T-helper 22 cell (primary cell): ENCODE measurements at places on chromosomes 5 and 9.
A peak's percentile ranks its signal among the peaks of the same experiment; 100 is the strongest.

GRCh38 chr5:158676642-158677469 is 422.9 kb downstream of the EBF1 start:
- no peak for DNase-seq

- no peak for DNase-seq
Measured at GRCh38 chr5:4766101-4766500, 374.0 kb upstream of the ADAMTS16 start.

- no peak for DNase-seq
Measured at GRCh38 chr9:129567329-129567728, 53.6 kb downstream of the C9orf50 start.

DNA sequence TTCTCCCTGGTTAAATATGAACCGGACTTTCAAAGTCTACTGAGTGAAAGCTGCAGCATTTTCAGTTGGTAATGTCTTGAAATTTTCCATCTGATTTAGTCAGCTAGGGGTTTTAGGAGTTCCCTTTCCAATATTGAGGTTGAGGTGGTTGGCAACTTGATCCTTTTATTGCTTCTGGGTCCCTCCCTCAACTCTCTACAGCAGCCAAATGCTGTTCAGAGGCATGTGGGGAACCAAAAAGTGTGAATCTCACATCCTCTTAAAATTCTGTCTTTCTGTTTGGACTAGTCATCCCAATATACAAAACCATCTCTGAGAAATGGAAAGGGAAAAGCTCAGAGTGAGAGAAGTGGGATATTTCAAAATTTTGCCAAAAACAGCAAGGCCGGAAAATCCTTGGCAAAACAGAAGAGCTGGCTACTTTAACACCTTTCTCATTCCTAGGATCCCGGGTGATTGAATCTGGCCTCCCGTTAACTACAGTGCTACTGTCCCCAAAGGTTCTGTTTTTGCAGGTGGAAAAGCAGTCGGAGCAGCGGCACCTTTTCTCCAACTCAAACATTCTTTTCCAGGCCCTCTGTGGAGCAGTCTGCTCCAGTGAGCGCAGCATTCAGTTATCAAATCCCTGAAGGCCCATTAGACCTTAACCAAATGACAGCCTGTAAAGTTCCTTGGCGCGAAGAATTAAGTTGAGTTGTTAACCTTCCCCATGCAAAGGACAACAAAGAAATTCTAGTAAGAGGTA is 345.9 kb upstream of the NUDT12 start:
- DNase-seq, result no peak

DNA sequence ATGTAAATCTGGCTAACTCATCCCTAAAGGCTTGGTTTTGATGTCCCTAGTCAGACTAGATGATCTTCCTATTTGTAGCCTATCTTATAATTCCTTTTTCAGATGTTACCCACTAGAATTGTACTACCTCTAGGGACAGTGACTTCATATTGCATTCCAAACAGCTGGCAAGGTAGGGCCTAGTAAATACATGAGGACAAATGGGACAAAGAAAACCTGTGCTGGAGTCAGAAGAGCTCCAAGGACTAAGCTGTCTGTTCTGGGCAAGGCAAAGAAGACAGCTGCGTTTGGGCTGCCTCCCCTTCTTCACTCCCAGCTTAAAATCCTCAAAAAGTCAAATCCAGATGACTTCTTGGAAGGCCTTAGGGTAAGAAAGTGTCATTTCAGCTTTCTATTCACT is 10.0 kb downstream of the DMXL1 start:
- no peak for DNase-seq

DNA sequence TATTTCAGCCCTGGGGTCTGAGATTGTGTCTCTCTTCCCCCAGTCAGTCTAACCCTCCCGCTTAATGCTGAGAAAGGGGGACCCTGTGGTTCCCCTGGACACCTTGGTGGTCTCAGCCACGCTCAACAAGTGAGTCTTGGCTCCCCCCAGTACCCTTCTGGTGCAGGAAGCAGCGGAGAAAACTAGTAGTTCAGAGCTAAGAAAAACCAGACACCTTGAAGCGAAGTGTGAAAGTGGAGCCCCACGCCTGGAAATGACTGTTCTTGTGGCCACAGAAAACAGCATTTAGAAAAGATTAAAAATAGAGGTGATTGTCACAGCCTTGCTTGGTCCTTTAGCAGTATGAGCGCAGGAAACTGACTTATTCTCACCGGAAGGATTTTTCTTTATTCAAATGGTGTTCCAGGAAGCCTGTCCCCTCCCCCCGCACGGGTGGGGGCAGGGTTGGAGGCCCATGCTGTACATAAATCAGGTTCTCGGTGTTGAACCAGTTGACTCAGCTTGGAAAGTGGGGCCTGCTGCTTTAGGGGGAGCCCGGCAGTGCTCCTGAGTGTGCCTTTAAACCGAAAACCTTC is 8.1 kb downstream of the ARPC5L start:
- DNase-seq, result peak; percentile 59

- DNase-seq, result no peak
Measured at GRCh38 chr9:98321269-98321668, 65.8 kb upstream of the TBC1D2 start.

GRCh38 chr5:8730194-8730593 is 815.7 kb downstream of the SEMA5A start:
- no peak for DNase-seq

DNA sequence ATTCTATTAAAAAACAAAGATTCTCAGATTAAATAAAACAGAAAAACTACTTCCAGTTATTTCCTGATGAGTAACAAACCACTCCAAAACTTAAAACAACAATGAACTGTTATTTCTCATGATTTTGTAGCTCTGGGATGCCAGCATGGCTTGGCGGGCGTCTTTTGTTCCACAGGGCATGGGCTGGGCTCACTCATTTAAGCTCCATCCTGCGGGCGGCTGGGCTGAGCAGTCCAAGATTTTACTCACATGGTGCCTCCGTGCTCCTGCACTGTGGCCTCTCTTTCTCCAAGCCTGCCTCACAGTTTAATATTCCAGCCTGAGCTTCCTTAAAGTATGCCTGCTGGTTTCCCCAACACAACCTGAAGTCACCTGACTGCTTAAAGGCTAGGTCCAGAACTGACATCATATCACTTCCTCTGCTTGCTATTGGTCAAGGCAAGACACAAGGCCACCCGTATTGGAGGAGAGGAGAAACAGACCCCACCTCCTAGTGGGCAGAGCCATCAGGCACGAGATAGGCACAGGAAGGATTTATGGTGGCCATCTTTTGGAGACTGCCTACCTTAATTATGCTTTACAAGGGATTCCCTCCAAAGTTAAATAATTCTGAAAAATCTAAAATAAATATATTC is 41.6 kb upstream of the ZBTB43 start:
- no peak for DNase-seq

GRCh38 chr9:34328500-34328986 is 525 bp downstream of the KIF24 start:
- DNase-seq, result no peak

DNA sequence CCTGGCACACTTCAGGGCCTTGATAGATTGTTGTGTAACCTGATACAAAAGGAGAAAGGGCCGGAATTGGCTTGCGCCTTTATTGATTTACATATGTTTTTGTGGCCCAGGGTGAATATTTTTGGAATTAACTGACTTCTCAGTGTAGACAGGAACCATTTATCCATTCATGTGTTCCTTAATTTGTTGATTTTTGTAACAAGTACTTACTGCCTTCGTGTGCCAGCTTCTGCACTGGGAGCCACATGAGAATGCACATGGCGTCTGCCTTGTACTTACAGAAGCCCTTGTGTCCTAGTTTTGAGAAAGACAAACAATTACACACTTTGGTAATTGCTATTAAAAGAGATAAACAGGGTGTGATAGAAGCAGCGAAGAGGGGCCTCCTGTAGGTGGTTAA is 26.4 kb downstream of the EHMT1 start:
- DNase-seq, result no peak

- no peak for DNase-seq
Measured at GRCh38 chr9:100515578-100516494, 42.9 kb downstream of the TMEFF1 start.

- DNase-seq, result no peak
Measured at GRCh38 chr9:19409401-19410194, 789 bp downstream of the ACER2 start.

GRCh38 chr5:135170500-135170899 is 136.5 kb upstream of the PITX1 start:
- no peak for DNase-seq

DNA sequence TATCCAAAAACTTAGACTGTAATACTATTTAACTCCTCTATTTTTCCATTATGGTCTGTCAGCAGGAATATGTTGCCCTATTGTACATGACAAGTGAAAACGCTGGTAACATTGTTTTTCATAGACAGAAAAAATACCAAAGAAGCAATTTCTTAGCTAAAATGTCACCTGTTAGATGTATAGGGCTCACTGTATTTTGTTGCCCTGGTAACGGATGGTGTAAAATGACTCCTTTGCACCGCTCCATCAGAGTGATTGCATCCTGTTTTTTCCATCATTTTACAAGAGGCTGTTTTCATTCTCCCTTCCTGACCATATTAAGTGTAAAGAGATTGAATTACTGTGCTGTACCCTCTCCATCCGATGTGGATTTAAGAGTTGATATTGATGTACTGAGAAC is 460.1 kb upstream of the TLE4 start:
- no peak for DNase-seq

GRCh38 chr9:94767331-94768072 is 41.0 kb downstream of the AOPEP start:
- no peak for DNase-seq

DNA sequence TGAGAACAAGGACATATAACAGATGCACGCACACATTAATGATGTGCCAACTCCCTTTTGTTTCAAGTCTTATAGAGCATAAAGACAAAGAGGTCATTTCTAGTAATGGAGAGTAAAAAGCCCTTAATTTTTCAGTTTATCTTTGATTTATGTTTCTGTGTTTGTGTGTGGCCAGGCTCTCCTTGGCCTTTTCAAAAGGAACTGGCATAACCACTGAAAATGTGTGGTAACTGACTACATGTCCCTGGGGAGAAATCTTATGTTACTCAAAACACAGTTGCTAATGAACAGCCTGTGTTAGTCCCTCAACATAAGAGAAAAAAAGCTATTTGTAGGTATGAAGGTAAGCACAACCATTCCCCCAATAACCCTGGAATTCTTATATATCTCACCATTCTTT is 47.6 kb upstream of the SHOC1 start:
- DNase-seq, result no peak

DNA sequence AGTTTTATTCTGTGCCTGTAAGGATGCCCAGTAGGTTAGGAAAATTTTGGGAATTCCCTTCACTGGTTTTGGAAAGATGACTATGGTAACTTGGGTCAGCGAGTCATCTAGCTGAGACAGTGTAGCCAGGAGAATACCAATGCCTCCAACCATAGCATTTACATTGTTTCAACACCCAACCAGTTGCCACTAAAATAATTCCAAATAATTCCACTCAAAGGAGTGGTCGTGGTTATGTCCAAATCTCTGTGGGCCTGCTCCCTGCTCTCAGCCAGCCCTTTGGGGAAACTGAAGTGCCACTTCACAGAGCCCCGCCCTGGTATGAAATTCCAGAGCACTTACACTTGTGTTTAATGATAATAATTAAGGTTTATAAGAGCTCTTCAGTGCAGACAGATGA is 310.5 kb downstream of the PLK2 start:
- DNase-seq, result no peak

DNA sequence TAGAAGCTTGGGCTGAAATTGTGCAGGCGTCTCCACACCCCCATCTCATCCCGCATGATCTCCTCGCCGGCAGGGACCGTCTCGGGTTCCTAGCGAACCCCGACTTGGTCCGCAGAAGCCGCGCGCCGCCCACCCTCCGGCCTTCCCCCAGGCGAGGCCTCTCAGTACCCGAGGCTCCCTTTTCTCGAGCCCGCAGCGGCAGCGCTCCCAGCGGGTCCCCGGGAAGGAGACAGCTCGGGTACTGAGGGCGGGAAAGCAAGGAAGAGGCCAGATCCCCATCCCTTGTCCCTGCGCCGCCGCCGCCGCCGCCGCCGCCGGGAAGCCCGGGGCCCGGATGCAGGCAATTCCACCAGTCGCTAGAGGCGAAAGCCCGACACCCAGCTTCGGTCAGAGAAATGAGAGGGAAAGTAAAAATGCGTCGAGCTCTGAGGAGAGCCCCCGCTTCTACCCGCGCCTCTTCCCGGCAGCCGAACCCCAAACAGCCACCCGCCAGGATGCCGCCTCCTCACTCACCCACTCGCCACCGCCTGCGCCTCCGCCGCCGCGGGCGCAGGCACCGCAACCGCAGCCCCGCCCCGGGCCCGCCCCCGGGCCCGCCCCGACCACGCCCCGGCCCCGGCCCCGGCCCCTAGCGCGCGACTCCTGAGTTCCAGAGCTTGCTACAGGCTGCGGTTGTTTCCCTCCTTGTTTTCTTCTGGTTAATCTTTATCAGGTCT is at the start of gene C9orf72:
C9orf72 (minus strand) TSS at position 564 of the 716 bp plus-strand sequence. CDS start 6,361 bp downstream, outside the sequence.
- DNase-seq, result peak; percentile 80

DNA sequence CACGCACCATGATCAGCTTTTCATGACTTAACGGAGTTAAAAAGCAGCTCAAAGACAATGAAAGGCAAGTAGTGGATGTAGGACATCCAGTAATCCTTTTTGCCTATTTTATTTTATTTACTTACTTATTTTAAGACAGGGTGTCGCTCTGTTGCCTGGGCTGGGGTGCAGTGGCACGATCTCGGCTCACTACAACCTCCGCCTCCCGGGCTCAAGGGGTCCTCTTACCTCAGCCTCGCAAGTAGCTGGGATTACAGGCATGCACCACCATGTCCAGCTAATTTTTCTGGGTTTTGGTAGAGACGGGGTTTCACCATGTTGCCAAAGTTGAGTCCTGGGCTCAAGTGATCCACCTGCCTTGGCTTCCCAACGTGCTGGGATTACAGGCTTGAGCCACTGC is 148.9 kb downstream of the DAB2IP start:
- DNase-seq, result no peak

GRCh38 chr5:53922508-53923498 is 362.4 kb downstream of the NDUFS4 start:
- DNase-seq, result no peak

DNA sequence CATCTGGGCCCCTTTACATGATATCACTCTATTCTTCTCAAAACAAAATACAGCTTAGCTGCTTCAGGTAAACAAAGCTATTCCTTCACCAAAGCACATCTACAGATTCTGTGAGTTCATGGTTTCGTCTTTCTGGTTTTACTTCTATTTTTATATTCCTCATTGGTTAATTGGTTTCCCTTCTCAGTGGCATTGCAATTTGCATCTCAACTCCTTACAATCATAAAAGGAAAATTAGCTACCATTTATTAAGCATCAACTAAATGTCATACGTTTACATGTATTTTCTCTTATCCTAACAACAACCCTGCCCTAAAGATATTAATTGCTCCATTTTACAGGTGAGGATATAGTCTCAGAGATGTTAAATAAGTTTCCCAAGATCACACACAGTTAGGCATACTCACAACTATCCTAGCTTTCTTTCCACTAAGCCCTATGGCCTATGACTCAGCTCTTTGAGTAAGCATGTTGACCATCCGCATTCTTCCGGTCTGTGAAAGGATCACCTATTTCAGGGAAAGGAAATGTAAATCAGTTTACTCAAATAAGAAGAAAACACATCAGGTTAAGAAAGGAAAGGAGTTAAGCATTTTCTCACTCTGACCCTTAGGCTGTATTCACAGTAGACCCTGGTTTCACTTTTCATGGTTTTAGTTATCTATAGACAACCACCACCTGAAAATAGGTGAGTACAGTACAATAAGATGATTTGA is 146.1 kb downstream of the CAAP1 start:
- DNase-seq, result no peak

GRCh38 chr5:42719034-42719433 is 37.6 kb upstream of the CCDC152 start:
- no peak for DNase-seq

- DNase-seq, result no peak
Measured at GRCh38 chr5:172076761-172077244, 70.4 kb upstream of the FBXW11 start.

- no peak for DNase-seq
Measured at GRCh38 chr9:98303633-98304125, 48.2 kb upstream of the TBC1D2 start.
